ENCODE measurements at places on chromosomes 7 and 10.

GRCh38 chr10:70589762-70590654 is 12.5 kb downstream of the PRF1 start:
- DNase-seq = no peak

- no peak for DNase-seq
Observed at GRCh38 chr7:115642194-115642593, 388.4 kb downstream of the TFEC start.

DNA sequence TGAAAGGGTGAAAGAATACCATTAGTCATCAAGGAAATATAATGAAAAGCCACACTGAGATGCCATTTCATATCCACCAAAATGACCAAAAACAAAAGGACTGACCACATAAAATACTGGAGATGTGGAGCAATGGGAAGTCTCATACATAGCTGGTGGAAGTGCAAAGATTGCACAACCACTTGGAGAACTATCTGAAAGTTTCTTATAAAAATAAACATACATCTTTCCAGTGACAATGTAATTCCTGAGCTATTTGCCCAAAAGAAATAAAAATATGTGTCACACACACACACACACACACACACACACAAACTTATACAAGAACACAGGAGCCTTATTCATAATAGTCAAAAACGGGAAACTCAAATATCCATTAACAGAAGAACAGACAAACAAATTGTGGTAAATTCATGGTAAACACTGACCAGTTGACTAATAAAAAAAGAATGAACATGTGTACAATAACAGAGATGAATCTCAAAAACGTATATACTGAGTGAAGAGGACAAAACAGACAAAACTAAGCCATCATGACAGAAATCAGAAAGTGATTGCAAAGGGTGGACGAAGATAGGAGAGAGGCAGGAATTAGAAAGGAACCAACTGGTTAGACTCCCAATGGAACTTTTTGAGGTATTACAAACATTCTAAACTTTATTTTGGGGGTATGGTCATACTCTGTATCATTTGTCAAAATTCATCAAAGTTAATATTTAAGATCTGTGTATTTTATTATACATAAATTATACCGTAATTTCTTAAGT is 21.5 kb downstream of the WASL start:
- no peak for DNase-seq

DNA sequence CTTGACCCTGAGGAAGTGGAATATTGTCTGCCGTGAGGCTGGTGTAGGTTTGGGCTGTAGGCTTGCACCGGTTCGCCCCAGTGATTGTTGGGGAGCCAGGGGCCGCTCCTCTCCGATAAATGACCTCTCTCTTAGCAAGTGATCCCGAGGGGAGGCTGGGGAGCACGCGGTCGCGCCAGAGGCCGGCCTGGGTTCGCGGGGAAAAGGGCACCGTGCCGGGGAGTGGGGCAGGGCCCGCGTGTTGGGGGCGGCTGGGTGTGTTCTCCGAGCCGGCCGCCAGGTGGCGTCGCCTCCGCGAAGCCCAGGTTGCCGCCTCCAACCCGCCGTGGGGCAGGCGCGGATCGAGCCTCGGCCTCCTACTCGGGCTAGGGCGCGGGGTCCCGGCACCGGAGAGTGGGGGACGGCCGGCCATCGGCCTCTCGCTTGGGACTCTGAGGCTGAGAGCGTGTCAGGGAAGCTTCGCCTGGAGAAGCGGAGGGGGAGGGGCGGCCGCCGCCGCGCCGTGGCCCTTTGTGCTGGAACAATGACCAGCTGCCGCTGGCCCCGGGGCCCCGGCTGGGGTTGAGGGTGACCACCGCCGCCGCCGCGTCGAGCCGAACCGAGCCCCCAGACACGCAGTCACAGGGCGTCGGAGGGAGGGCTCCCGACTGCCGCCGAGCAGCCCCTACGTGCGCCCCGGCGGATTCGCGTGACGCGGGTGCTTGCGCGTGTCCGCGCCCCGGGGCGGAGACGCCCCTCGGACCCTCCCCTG is 442 bp upstream of the LZTS2 start:
- DNase-seq = peak; percentile 76

- DNase-seq = no peak
Observed at GRCh38 chr10:1273372-1274105, 217.4 kb downstream of the WDR37 start.

GRCh38 chr10:130025811-130026485 is 61.9 kb upstream of the EBF3 start:
- no peak for DNase-seq

- DNase-seq = no peak
Observed at GRCh38 chr7:118590107-118590506, 365.6 kb downstream of the ANKRD7 start.

GRCh38 chr10:122182308-122182707 is 88.8 kb upstream of the BTBD16 start:
- no peak for DNase-seq

DNA sequence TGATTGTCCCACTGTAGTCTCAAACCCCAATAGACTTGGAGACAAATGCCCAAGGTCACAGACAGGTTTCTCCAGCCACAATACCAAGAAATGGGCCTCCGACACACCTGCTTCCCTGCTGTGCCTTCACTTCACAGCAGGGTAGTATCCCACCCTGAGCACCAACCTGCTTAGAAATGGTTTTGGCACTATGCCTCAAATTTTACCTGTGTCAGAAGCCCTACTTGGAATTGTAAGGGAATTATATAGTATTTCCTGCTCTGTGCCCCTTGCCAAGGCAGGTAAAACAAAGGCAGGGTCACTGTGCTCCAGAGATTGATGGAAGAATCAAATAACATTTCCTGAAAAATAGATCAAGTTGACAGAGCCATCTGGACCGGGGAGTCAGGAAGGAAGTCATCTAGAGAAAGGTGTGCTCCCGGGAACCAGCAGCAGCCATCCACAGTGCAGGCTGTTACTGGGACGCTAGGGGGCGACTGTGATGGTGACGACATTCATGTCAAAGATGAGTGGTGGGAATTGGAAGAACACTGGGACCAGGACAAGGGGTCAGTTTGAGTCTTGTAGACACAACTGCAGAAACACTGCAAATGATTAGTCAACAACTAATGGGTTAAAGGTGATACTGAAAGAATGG is 117.8 kb upstream of the AKR1E2 start:
- DNase-seq = no peak

DNA sequence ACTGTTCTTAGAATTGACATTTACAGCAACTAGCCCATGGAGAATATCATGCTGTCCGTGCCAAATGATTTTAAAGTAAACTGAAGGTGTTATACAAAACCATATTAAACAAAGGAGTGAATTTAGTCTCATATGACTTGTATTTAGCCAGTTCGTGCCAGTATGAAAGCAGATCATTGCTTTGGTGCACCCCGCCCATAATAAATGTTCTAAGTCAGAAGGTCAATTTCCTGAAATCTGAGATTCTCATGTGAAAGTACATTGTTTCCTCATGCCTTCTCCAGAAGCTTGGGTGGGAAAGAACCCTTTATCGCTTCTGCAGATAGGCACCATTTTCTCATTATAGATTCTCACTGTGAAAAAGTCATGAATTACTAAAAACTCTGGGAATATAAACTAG is 106.4 kb downstream of the CAMK1D start:
- DNase-seq = no peak

- no peak for DNase-seq
Observed at GRCh38 chr10:129693382-129693781, 226.3 kb downstream of the MGMT start.

- no peak for DNase-seq
Observed at GRCh38 chr10:82622479-82622878, 747.5 kb downstream of the NRG3 start.

DNA sequence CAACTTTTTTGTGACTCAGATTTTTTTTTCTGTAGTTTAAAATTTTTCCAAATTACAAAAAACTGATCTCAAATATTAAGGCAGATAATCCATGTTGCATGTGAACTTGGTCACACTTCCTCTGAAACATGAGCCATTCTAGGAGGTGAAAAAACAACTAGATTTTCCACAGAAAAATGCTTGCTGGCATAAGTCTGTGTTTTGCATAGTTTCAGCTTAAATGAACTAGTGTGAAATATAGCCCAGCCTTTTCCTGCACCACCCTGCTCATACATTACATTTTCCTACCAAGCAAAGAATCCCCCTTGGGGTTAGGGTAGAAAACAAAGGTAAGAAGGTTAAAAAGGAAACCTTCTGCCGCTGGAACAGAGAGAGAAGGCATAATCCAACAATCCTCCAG is 48.2 kb downstream of the SLC25A13 start:
- no peak for DNase-seq

DNA sequence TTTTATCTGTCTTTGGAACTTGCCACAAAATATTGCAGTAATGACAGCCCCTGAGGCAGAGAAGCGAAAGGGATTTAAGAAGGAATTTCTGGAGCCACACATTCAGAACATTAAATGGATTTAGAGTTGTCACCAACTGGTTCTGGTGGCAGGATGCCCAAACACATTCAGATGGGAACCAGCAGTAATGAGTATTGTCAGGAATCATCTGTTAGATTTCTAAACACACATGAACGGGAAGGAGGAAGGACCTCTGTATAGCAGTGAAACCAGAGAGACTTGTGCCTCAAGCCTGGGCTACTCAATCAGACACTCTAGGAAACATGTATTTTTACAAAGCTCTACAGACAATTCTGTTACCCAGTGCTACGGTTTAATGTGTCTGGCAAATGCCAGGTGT is 103.8 kb upstream of the CCNY start:
- no peak for DNase-seq

DNA sequence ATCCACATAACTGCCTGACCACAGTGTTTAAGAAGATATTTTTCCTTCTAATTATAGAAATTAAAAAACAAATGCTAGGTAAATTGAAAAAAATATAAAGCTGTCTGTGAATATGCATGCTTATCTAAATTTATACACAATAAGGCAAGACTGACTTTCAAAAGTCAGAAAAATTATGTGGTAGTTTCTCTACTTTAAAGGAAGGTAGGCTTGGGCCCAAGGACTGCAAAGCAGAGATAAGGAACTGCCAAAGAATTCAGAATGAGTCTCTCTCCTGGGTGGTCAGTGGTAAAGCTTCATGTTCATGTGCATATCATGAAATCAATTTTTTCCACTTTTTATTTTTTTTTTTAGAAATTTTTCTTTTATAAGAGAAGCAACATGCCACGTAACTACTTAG is 998.6 kb downstream of the REEP3 start:
- DNase-seq = no peak
